NCI-H187 (cell line): ENCODE measurements at places on chromosomes 3 and 15.

DNA sequence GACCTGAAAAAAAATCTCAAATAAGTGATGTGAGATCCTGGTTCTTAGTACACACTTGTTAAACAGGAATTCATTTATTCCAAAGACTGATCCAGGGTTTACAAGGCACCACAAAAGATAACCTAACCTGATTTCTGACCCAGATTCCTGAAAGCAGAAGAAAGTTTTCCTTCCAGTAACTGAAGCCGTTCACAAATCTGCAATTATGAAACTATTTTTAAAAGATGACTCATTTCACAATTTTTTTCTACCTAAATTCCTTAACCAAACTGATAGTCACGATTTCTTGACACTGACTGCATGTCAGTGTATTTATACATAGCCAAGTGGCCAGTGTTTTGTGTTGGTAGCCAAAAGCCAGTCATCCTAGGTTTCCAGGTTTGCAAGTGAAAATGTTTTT lies 17.1 kb downstream of the SLC9A9 start:
- no peak for DNase-seq

DNA sequence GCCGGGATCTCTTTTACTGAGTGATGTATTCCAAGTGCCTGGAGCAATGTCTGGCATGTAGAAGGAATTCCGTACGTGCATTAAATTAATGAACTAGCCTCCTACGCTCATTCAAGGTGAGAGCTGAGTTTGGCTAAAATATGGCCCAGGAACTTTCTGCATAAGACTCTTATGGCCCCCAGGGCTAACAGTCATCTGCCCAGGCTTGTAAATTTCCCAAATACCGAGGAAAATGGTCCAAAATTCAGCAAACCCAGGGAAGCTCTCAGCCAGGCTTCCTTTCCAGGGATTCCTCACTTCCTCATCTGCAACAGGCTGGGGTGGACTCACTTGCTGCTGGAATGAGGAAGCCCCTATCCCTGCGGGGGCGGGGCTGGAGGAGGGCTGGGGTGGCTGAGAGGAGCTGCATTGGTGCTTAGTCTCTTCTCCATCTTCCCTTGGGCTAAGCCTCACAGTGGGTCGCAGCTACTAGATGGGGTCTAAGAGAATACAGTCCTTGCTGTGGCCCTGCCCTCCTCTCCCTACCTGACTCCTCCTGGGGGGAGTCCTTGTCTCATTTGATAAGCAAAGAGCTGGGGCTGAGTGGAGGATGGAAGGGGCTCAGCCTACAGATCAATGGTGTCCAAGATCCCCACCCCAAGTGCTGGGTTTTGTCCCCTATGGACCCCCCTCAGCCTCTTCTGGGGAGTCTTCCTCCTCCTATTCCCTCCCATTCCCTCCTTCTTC lies 28.5 kb upstream of the APOD start:
- DNase-seq = no peak

GRCh38 chr3:150054635-150055034 lies 83.9 kb upstream of the PFN2 start:
- no peak for DNase-seq

DNA sequence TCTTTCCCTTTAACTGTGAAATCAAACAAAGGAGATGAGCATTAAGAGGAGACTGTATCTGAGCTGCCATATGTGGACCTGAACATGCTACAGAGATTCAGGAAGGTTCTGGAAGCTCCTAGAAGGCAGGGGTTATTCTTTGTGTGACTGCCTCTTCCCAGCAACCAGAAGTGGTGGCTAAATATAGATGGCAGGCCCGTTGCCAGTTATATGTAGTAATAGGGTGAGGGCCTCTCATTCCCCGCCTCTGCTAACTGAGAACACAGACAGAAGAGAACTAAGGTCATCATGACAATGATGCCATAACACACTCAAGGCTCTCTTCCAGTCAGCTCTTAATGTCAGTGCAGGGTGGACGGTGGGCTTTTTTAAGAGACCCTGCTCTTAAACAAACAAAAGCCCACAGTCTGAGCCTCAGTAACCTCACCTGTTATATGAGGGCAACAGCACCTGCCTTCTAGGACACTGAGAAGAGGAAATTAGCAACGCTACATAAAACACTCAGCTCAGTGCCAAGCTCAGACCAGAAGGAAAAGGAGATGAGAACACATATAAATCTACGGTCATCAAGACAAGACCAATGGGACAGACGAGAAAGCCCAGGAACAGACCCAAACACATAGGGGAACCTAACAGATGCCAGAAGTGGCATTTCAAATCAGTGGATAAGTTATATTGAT lies 22.3 kb downstream of the CFAP92 start:
- DNase-seq = no peak

GRCh38 chr15:100276506-100276905 lies 65.3 kb downstream of the ADAMTS17 start:
- DNase-seq = no peak

GRCh38 chr3:156675830-156676767 lies 1.7 kb downstream of the TIPARP start:
- no peak for DNase-seq

DNA sequence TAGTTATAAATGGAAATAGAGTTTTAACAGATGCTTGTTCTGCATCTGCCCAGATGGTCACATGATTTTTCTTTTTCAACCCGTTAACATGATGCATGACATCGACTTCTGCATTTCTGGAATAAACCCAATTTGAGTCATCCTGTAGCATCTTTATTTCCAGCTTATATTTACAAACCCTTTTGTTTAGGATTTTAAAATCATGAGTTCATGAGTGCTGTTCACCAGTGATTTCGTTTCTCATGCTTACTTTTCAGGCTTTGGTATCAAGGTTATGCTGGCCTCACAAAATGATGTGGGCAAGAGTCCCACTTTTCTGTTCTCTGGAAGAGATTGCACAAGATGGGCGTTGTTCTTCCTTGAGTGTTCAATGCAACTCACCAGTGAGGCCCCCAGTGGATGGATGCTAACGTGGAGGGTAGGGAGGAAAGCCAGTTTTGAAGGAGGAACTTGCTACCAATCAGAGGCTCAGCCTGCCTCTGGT lies 5.2 kb downstream of the HRH1 start:
- no peak for DNase-seq

DNA sequence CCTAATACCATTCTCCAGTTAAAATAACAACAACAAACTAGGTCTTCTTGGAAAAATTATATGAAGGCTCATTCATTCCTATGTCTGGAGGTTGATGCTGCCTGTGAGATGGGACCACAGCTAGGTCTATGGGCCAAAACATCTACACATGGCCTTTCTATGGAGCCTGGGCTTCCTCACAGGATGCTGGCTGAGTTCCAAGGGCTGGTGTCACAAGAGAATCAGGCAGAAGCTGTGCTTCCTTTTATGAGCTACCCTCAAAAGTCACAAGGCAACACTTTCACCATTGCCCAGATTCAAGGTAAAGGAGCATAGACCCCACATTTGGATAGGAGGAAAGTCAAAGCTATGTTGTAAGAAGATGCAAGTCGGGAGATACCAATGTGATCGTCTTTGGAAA lies 4.6 kb upstream of the RTP2 start:
- DNase-seq = no peak

GRCh38 chr3:130950641-130951040 lies 56.8 kb downstream of the ATP2C1 start:
- DNase-seq = no peak

- DNase-seq = no peak
Measured at GRCh38 chr3:17806876-17807275, 64.4 kb upstream of the TBC1D5 start.

DNA sequence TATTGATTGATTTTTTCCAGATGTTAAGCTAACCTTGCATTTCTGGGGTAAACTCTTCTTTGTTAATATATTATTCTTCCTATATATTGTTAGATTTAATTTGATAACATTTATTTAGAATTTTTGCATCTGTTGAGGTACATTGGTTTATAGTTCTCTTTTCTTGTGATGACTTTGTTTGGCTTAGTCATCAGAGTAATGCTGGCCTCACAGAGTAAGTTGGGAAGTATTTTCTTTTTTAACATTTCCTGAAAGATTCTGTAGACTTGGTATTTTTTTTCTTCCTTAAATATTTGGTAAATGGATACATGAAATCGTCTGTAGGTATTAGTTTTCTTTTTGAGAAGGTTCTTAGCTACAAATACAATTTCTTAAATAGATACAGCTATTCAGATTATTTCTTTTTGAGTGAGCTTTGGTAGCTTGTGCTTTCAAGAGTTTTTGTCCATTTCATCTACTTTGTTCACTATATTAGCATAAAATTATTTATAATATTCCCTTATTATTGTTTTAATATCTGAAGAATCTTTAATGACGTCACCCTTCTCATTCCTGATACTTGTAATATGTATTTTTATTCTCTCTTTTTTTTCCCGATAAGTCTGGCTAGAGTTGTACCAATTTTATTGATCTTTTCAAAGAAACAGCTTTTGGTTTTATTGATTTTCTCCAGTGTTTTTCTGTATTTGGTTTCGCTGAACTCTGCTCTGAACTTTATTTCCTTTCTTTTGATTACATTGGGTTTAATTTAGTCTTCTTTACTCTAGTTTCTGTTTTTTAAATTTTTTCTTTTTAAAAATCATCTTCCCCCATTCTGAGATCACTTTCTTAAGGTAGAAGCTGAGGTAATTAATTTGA lies 6.5 kb upstream of the HPS3 start:
- DNase-seq = no peak

DNA sequence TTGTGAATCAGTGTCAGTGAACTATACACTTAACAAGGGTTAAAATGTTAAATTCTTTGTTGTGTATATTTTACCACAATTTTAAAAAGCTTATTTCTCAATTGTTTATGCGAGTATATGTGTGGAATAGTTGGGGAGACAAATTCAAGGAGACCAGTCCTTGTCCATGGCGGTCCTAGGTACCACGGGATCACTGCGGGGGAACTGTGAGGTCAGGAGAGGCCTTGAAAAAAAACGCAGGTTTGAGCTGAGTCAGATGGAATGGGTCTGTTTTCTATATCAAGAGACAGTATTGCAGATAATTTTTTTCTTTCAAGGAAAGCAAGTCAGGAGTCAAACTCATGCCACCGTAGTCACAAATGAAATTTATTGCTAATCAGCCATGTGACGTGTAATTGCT lies 18.5 kb downstream of the IGF1R start:
- no peak for DNase-seq

DNA sequence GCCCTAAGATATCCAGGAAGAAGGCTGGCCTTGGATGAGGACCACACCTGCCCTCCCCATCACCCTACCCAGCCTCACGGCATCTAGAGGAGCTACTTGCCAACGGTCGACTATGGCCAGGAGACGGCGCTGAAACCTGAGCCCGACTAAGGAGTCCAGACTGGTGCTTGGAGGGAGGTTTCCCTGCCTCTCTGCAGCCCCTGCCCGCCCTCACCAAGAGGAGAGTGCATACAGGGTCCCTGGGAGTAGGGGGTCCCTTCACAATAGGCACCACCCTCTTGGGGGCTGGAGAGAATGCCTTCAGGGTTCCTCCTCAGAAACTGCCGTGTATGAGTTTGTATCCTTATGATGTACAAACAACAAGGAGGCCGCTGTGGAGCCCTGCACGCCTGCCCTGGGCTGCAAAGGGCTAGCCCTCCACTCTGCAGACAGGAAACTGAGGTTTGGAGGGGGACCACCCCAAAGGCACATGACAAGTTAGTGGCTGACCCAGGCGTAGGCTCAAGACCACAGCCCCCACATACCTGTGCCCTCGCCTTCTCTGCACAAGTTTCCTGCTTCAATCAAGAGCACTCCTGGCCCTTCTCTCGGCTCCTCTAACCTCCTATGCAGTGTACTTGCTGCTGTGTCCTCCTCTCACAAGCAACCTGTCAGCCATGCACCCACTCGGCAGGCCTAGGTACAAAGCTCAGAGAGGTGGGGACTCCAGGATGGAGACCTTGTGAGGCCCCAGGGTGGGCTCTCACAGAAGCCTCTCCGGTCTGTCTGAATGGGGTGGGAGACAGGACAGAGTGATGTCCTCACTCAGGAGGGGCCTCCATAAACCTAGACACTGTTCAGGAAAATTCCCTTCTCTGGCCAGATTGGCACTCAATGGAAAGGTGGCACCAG lies 7.4 kb downstream of the KLF15 start:
- DNase-seq = no peak

DNA sequence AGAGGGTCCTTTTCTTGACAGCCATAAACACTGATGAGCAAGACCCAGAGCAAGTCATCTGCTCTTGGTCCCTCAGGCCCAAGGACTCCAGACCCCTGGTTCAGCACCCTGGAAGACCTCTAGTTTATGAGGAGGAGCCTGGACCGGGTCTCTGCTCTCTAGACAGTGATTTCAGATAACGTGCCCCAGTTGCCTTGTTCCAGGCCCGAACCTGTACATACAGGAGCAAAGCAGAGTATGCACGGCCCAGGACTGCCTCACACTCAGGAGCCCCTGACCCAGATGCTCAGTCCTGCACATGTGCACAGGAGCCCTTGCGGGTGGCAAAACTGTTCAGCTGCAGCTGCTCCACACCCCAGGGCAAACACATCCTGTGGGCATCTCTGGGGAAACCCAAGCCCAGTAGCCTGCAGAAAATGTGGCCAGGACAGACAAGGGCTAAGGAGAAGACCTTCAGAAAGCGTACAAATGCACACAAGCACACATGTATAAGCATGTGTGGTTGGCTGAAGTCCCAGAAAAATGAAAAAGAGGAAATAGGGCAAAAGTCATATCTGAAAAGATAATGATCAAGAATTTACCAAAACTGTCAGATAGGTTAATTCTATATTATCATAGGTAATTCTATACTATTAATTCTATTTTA lies 59.9 kb upstream of the CORO2B start:
- DNase-seq = no peak

DNA sequence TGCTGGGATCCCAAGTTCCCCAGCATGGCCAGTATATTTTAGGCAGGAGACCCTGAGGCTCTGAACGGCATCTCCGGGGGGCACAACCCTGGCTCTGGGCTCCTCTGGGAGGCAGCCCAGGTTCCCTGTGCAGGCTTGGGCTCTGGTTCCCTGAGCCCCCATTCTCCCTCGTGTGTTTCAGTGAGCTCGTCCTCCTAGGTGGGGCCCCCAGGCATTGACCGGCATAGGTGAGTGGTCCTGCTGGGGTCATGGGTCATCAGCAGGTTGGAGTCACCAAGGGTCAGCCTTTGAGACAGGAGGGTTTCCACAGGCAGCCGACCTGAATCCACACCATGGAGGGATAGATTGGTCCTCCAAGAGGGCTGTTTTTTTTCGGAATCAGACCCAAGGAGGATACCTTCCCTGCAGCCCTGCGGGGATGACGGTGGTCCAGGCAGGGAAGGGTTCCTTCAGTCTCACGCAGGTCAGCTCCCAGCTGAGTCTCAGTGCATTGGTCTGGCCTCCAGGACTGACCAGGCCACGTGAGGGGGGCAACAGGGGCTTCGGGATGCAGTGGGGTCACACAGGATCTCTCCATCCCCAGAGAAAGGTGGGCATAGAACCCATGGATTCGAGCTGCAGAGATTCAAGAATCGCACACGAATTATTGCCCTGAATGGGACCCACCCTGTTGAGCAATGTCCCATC lies 226.0 kb downstream of the SNRPN start:
- no peak for DNase-seq

- no peak for DNase-seq
Measured at GRCh38 chr3:181333394-181333793, 343.9 kb upstream of the DNAJC19 start.
